ENCODE measurements at places on chromosomes 1 and 21. TPM values are rescaled to one million over a fixed set of nuclear protein-coding genes. Genes with fewer than 3 reads are reported as not detected.

CFHR3 gene
- 0.03 TPM for total RNA-seq

DNALI1 gene
- not detected for total RNA-seq

TMEM81 gene
- total RNA-seq: 1.3 TPM

TNNT2 gene
- 0.45 TPM for total RNA-seq

PTPRC gene
- 3.1 TPM for total RNA-seq

PGM1 gene
- total RNA-seq: 50.5 TPM

SIPA1L2 gene
- 0.77 TPM for total RNA-seq

CYP4B1 gene
- total RNA-seq: not detected

MYCL gene
- total RNA-seq: 0.43 TPM

SLC6A17 gene
- 0.34 TPM for total RNA-seq

MYOM3 gene
- total RNA-seq: 14.2 TPM

SPATA1 gene
- not detected for total RNA-seq

CYYR1 gene
- not detected for total RNA-seq

ZNF684 gene
- total RNA-seq: 5.0 TPM

GRCh38 chr1:19036041-19036812, 79.8 kb upstream of the IFFO2 start:
- DNase-seq: no peak

GRCh38 chr1:218171302-218171893, 113.7 kb upstream of the RRP15 start:
- DNase-seq: peak; percentile 49

- no peak for DNase-seq
Measured at GRCh38 chr21:16768096-16768495, 744.7 kb upstream of the CXADR start.

DNA sequence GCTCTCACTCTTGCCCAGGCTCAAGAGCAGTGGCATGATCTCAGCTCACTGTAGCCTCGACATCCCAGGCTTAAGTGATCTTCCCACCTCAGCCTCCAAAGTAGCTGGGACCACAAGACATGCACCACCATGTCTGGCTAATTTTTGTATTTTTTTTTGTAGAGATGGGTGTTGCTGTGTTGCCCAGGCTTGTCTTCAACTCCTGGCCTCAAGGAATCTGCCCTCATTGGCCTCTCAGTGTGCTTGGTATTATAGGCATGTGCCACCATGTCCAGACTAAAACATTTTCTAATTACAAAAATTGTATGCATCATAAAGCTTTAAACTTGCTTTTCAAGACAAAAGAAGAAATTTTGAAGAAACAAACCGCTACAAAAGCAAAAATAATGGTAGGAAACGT, 20.1 kb downstream of the CBR1 start:
- DNase-seq: no peak

DNA sequence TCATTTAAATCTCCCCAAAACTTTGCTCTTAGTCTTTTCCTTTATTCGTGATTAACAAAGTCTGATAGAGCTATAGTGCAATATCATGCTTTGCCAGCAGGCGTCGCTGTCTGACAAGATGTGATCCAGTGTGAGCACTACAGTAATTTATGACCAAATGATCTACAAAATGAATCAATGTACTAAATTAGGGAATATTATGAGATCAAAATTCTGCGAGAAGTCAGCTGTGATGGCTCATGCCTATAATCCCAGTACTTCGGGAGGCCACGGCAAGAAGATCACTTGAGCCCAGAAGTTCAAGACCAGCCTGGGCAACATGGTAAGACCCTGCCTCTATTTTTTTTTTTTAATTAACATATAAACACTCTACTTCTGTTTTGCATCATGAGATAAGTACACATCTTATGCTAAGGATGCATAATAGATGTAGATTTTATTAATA, 3.6 kb upstream of the SPSB1 start:
- DNase-seq: no peak

- DNase-seq: peak; percentile 28
Measured at GRCh38 chr1:231691618-231692259, 65.1 kb downstream of the DISC1 start.

DNA sequence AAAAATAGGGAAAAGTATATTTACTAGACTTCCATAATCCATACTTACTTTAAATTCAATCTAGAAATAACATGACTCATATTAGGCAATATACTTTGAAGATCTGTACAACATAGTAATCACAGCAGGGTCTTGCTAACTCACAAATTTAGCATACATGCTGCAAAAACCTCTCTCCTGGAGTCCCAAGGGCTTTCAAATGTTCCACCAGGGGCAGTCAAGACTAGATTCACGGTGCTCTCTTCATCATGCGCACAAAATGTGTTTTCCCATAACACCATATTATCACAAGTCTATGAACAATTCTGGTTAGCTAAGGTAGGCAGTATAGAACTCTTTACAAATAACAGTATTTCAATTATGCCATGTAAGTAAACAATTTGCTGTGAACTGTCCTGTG, 45.8 kb downstream of the SSX2IP start:
- no peak for DNase-seq

GRCh38 chr1:80926531-80926930, 874.2 kb upstream of the ADGRL2 start:
- no peak for DNase-seq

GRCh38 chr1:173867141-173867752, 542 bp downstream of the GAS5 start:
- DNase-seq: no peak

GRCh38 chr1:23909412-23909811, 3.8 kb downstream of the CNR2 start:
- no peak for DNase-seq

DNA sequence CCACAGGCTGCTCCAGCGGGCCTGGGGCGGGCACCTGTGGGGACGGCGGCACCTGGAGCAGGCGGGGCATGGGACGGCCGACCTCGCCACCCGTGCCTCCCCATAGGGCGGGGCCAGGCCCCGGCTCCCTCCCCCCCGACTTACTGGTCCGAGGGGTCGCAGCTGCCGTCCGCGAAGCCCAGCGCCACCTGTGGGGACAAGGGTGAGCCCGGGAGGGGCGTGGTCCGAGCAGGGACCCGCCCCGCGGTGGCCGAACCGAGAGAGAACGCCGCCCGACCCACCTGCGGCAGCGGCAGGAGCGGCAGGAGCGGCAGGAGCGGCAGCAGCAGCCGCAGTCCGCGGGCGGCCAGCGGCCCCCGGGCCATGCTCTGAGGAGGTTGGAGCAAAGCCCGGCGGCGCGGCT, at the start of gene TMEM52:
TSS of gene TMEM52 (minus strand) at position 379 of the 403 bp plus-strand sequence. CDS start at position 365, 14 bp downstream.
- DNase-seq: no peak

DNA sequence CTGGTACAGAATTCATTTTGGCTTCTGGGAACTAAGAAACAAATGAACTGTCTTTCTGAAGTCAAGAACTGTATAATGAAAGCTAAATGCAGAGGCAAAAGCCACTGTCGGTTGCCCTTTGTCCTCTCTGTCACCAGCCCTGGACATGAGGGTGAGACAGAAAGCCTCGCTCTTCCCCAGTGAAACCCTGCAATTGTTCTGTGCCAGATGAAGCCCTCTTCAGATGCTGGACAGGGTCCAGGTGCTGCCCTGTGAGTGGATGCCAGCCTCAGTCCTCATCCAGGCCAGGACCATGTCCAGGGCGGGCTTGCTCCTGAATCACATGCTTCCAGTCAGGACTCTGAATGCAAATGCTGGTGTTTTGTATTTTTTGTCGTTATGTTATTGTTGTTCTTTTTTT, 138.7 kb downstream of the RUNX1 start:
- no peak for DNase-seq

DNA sequence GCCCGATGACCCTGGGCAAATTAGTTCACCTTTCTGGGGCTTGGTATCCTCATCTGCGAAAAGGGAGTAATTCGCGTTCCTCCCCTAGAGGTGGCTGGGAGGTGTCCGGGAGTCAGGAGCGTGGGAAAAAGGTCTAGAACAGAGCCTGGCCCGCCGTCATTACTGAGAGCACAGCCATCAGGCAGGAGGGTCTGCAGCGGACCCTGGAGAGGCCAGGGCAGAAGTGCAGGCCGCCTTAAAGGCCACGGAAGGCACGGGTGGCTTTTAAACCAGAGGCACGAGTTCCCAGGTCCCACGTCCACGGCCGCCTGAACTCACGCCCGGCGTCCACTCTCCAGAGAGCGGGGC, 850 bp downstream of the PANK4 start:
- DNase-seq: no peak

- DNase-seq: no peak
Measured at GRCh38 chr1:25100151-25100833, 132.0 kb downstream of the SYF2 start.

- DNase-seq: peak; percentile 40
Measured at GRCh38 chr1:182603646-182604174, 479 bp downstream of the RGS16 start.

GRCh38 chr1:115647047-115647446, 5.3 kb downstream of the VANGL1 start:
- DNase-seq: no peak

DNA sequence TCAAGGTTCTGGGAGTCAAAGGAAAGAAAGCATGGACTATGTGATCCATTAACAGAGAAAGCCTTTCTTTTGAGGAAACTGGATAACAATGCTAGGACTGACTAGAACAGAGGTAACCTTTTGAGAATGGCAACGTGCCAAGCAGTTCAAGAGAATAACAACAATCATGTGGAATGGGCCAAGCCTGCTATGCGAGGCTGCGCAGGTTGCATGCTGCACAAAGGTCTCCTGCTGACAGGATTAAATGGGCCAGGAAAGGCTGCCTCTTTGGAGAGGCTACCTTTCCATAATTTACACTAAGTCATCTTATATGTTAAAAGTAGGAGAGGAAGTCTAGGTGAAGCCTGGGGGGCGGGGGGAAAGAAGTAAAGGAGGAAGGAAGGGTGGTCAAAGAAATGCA, 5.8 kb downstream of the PCNX2 start:
- no peak for DNase-seq

DNA sequence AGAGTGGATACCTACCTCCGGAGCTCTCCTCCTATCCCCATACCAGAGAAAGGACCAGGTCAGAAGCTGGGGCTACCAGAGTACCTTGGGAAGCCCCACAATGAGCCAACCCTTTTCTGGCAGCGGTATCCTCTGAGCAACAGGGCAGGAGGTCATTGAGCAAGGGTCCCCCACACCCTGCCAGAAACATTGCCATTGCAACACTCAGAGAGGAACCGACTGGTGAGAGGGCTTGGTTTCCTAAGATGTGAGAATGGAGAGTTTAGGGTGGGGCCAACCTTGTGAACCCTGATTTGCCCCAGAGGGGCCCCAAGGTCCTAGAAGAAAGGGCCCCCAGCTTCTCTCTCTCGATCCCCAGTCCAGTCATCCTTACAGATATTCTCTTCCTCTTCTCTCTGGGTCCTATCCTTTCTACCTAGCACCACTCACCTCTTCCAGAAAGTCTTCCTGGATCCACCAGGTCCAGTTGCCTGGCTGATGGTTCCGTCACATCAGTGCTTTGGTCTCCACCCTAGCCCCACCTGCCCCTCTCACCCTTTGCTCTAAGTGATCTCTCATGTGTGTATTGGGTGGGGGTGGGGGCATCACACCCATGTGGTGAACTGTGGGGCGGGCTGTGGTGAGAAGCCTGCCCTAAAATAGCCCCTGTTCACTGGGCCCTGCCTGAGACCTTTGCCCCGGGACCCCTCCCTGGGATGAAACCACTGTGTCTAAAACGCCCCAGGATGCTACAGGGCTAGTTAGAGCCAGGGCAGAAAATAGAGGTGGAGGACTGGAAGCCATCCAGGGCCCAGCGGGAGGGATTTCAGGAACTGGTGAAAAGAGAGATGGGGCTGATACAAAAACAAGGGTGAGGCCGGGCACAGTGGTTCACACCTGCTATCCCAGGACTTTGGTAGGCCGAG, 8.7 kb downstream of the FGR start:
- no peak for DNase-seq

DNA sequence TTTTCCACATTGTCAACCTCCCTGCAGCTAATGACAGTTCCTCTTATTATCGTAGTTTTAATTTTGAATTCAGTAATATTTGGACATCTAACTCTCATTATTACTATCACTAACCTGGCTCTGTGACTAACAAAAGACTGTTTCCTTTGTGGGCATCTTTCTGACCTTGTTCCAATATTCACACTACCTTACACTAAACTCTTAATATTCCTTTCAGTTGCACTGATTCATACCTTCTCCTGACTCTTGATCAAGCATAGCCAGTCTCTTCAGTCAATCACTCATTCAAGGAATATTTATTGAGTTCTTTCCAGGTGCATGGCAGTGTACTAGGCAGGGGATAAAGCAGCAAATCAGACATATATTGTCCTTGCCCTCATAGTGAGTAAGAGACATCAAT, 7.8 kb upstream of the CTNNBIP1 start:
- DNase-seq: no peak

GRCh38 chr1:230145505-230145899, 78.5 kb downstream of the GALNT2 start:
- DNase-seq: no peak

- DNase-seq: no peak
Measured at GRCh38 chr1:8213136-8213535, 104.8 kb upstream of the SLC45A1 start.

GRCh38 chr1:239999170-239999569, 92.5 kb upstream of the FMN2 start:
- DNase-seq: no peak

GRCh38 chr1:57163325-57163724, 197.5 kb upstream of the C8B start:
- DNase-seq: no peak

DNA sequence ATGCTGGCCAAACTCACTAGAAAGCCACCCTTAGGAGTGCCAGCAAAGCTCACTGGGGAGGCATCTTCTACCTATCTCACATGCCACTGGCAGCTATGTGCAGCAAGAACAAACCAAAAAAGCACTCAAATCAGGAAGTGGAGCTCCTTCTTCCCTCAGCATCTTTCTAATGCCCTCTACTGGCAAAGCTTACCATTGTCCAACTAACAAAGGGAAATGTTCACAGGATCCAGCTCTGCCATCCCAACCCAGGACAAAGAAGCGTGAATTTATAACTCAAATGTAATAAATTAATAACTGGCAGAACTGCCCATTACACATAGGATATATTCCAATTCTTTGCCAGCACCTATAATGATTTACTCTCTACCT, 38.9 kb downstream of the LEPR start:
- DNase-seq: peak; percentile 39
